Activated CD4-positive, alpha-beta T cell treated with anti-CD3 and anti-CD28 coated beads, Interleukin-2, amount 50 U/mL, for 48 hours (primary cell): ENCODE measurements at places on chromosomes 5 and 9.
A peak's percentile ranks its signal among the peaks of the same experiment; 100 is the strongest.

DNA sequence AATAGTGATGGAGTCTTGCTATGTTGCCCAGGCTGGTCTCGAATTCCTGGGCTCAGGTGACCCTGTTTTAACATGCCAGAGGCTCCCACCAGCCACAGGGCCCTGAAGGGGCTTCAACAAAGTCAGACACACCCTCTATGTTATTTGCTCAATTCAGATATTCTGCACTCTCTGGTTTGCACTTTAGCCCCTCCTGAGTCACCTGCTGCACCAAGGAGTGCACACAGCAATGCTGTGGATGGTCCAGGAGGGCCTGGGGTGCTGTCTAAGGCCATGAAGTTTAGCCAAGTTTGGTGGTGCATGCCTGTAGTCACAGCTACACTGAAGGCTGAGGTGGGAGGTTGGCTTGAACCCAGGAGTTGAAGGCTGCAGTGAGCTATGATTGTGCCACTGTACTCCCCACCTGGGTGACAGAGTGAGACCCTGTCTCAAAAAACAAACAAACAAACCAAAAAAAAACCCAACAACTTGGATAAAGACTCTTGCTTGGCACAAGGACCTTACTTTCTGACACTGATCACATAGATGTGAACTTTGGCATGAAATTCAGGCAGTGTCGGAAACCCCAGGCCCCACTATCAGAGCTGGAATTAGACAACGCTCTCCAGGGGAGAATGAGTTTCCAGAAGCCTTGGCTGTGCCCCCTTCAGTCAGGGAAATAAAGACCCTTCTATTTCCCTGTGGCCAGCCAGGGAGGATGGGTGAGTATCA lies 39.7 kb upstream of the CDKN2AIPNL start:
- DNase-seq, result no peak

DNA sequence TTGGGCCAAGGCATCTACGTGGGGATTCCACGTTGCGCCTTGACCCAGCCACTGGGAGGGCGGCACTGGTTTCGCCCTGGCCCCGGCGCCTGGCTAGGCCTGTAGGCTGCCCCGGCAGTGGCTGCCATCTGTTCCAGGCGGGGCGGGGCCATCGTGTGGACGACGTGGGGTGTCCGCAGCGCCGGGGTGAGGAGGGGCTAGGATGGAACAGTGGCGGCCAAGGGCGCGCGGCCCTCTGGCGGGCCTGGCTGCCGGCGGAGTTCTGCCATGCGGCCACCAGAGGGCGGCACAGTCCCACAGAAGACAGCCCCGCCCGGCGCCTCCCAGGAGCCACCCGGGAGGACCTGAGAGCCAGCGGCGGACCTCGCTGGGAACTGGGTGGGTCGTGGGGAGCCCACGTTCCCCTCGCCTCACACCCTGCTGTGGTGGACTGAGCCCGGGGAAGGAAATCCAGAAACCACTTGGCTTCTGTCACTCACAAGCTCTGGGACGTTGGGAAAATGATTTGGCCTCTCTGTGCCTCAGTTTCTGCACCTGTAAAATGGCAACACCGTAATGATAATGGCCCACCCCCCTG lies 22.6 kb upstream of the RAPGEF1 start:
- peak; percentile 84 for DNase-seq

DNA sequence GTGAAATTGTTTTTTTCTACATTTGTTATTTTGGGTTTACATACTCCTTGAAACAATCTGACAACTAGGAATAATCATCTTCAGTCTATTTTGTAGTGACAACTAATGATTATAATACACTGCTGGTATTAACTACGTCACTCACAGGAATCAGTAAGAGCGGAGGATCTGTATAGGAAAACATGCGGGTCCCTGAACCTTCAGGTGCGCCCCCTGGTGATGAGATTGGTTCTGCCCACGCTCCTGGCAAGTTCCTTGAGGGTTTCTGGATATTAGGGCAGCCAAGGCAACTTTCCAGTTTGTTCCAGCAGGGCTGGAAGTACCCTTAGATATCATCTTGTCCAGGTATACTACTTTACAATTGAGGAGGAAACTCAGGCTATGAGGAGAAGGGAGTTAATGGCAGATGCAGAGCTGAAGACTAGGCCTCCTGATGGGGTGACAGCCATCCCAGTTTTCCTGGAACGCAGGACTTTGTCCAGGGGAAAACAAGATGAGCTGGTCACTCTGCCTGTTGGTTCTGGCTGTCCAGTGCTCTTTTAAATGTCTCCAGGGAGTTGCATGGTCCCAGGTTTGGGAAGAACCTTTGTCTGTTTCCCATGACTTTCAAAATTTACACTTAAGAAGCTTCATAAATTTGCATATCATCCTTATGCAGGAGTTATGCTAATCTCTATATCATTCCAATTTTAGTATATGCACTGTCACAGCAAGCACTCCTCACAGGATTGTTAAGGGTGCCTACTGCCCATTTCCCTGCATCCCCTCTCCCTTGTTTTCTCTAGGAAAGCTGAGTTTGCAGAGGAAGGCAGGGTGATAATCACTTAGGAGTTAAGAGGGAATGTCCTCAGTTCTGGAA lies 14.9 kb upstream of the WNT8A start:
- DNase-seq, result peak; percentile 84

DNA sequence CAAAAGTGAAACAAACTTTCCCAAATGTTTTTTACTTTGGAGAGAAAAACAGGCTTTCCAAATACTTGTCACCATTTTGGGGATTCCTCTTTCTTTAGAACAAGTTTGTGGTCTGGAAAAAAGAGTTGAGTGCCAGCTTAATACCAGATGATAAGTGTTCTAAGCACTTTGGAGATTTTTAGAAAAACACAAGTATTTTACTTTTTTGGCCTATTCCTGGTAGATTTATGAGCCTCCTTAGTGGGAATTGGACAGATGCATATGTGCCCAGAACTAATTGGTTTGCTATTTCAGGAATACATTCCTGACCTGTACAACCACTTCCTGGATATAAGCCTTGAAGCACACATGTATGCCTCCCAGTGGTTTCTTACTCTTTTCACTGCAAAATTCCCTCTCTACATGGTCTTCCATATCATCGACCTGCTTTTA lies 40.5 kb downstream of the GPR21 start:
- no peak for DNase-seq

DNA sequence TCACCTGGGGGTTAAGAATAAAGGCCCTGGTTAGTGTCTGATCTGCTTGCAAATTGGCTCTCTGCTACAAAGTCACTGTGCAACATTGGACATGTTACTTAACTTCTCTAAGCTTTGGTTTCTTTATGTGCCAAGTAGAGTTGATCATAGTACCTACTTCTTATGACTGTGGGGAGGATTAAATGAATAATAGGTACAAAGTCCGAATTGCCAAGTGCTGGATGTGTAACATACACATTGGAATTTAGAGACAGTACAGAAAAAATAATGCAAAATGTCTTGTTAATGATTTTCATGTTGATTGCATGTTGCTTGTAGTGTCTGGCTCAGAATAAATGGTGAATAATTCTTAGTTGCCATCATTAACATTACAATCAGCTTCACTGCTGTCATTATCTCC lies 2.2 kb downstream of the DOCK8 start:
- no peak for DNase-seq

DNA sequence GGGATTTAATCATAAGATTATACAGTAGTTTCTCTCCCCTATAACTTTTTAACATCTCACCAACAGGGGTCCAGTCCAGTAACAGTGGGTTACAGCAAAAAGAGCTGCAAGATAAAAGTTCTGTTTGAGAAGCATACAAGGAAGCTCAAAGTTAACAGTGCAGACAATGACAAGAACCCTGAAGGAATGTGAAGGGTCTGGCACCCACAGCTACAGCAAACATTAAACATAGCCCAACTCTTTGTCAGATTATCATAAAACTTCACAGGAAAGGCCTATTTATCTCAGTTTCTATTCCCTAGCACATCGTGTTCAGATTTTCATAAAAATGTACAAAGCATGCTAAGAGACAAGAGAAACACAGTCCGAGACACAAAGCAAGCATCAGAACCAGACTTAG lies 309.4 kb downstream of the DIRAS2 start:
- no peak for DNase-seq

DNA sequence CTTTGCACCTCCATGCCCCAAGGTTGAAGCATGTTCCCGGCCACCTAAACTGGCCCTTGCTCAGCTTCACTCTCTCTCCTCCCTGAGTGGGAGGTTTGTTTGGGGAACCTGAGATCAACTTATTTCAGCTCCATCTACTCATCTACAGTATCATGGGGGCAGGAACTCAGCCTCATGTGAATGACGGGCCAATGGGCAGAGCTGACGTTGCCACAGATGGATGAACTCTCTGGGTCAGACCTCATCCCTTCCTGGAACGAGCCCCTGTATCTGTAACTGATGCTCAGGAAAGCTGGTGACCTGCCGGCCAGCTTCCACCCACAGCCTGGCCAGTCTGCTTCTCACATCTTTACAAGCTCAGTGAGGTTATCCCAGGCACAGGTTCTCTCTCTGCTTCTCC lies 369.6 kb downstream of the IRX2 start:
- DNase-seq, result no peak

DNA sequence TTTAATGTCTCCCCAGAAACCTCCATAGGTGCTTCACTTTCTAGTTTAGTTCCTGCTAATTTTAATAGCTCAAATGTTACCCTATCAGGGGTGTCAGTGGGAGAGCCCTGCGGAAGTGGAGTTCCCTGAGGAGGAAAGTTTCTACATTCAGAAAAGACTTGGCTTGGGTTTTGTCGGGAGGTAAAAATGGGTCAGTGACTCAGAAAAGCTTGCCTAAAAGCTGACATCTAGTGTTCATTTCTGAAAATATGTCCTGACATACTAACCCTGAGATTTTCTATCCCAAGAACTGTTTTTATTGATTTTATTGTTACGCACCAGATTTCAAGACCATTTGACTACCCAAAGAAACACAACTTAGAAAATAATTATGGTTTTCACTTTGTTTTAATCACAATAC lies 40.9 kb upstream of the GLDC start:
- DNase-seq, result no peak
